ENCODE measurements at places on chromosomes 6 and 20.

- DNase-seq = no peak
Observed at GRCh38 chr6:132734694-132735236, 20.9 kb upstream of the VNN1 start.

GRCh38 chr20:1669304-1669703 is 11.7 kb upstream of the SIRPG start:
- no peak for DNase-seq

DNA sequence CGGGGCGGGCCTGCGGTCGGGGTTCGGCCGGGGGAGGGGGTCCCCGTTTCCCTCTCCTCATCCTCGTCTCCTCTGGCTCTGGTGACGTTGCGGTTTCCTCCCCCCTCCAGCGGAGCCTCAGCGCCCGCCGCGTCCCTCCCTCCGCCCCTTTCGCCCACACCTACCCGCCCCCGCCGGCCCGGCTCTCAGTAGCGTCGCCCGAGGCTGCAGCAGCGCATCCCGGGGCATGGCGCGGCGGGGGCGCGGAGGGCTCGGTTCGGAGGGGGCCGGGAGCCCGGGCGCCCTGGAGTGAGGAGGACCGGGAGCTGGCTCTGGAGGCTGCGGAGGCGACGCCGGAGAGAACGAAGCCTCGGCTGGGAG is at the start of gene DSE:
Gene DSE (plus strand): TSS at position 188 of the 360 bp plus-strand sequence. CDS start 28,304 bp downstream, outside the sequence.
- DNase-seq = peak; percentile 14

GRCh38 chr6:81071121-81071520 is 681.4 kb downstream of the TENT5A start:
- DNase-seq = no peak

DNA sequence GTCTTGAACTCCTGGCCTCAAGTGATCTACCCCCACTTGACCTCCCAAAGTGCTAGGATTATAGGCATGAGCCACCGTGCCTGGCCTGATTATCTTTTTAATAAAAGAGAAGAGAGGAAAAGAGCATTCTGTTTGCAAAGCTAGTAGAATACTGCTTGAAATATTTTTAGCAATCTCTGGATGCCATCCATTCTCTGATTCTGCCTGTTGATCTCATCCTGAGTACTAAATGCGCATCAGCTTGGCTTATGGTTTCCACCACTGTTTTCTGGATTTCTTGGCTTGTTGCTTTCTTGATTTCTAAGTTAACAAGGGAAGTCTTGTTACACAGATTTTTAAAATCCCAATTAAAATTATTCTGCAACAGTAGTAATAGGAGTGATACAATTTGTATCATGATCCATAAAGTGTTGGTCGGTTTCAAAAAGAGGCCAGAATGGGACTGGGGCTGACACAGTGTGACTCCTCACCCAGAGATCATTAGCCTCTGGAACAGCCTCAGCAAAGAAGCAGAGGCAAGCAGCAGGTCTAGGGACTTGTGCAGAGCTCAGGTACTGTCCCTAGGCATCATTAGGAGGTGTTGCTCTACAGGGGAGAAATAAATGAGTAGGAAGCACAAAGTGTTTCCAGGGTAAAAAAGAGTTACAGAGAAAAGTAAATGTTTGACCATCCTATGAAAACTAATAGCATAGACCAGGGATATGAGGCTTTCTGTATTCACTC is 17.8 kb upstream of the SLC16A10 start:
- DNase-seq = no peak
